ENCODE measurements at places on chromosomes 16 and 17.

DNA sequence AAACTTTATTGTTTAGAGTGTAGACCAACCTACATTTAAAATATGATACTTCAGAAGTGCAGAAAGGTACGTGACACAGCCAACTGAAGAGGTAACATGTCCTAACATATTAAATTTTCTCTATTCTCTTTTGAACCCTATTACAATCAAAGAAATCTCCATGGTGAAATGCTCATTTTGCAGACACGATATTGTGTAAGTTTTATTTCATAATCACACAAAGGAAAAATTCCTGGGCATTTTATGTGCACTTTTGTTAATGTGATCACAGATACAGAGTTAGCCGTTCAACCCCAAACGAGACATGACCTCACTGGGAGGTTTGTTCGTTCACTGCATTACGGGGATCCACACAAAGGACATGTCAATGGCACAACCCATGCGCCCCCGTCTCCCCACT is 21.8 kb downstream of the KCNJ16 start:
- DNase-seq, result no peak

- DNase-seq, result no peak
Measured at GRCh38 chr16:12186774-12187335, 210.3 kb downstream of the SNX29 start.

- DNase-seq, result no peak
Measured at GRCh38 chr17:60926466-60927183, 249.0 kb downstream of the BCAS3 start.

GRCh38 chr17:50935221-50935995 is 69.3 kb upstream of the TOB1 start:
- DNase-seq, result no peak

DNA sequence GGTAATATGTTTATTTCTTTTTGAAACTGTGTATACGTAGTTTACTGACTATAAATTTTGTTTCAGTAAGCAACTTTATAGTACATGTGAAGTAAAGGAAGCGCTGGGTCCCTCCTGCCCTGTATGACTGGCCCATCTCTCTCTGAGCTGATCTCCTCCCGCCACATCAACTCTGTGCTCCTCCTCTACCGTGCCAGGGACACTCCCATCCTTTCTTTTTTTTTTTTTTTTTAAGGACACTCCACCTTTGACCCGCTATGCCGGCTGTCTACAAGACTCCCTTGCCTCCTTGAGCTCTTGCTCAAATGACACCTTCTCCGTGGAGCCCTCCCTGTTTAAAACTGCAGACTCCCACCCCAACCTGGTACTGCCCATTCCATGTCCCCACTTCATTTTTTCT is 35.5 kb downstream of the ERN1 start:
- no peak for DNase-seq

GRCh38 chr17:7704601-7705268 is at the start of gene EFNB3:
Gene EFNB3, plus strand, starts transcription at chr17:7705202. Its CDS starts 397 bp downstream, at chr17:7705599.
- DNase-seq, result no peak

GRCh38 chr16:56477096-56477878 is 25.9 kb downstream of the OGFOD1 start:
- no peak for DNase-seq

DNA sequence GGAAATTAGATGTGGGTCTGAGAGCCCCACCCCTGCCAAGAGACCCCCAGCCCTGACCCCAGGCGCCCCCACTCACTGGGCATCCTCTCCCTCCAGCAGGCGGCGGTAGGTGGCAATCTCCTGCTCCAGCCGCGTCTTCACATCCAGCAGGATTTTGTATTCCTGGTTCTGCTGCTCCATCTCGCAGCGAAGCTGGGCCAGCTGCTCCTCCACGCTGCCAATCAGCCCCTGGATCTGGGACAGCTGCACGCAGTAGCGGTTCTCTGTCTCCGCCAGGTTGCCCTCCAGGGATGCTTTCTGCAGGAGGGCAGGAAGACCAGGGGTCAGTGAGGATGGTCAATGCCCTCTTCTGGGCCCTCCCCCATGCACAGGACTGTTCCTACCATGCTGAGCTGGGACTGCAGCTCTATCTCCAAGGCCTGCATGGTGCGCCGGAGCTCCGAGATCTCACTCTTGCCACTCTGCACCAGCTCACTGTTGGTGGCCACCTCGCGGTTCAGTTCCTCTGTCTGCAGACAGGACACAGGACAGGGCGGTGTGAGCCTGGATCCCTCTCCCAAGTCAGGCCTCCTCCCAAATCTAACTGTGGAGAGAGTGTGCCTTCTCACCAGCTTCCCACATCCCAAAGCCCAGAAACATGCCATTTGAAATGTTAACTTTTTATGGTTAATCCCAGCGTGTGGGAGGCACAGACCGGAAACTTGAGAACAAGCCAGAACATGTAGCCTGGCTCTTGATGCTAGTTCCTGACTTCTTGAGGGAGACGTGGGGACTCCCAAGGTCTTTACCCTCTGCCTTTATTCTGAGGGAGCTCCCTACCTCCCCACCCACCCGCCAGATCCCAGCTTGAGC is 3.6 kb downstream of the KRT17 start:
- DNase-seq, result no peak

GRCh38 chr17:74972973-74973328 is 392 bp upstream of the HID1 start:
- no peak for DNase-seq

DNA sequence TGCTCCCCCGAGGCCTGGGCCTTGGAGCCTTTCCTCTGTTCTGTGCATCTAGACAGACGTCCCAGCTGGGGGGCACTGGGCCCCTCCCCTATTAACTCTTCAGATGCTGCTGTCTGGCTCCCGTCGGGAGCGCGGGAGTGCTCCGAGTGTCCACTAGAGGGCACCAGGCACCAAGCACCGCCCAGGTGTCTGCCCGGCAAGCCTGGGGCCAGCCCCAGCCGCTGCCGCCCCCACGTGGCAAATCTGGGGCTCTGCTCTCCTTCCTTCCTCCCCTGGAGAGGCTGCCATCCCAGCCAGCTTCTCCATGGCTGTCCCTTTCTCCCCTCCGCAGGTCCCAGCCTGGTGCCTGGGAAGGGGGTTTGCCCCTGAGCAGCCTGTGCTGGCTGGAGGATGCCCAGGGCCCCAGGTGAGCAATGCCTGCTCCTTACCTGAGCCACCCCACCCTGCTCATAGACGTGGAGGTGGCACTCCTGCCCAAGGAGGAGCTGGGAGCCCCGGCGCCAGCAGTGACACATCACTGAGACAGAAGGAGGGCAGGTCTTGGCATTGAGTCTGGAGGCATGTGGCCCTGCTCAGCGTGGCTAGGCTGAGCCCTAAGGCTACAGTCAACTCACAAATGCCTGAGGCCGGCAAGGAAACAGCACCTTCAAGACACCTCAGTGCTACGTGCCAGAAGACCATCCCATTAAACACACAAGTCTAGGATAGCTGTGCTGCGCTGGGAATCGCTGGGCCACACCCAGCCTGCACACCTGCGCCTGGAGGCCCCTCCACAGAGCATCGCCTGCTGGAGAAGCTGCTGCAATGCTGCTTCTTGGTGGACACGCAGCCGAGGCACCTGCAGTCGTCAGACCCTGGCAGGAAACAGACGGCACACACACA is 19.7 kb downstream of the TMEM235 start:
- DNase-seq, result peak; percentile 81

- no peak for DNase-seq
Measured at GRCh38 chr16:22423716-22424115, 49.3 kb upstream of the CDR2 start.

- DNase-seq, result no peak
Measured at GRCh38 chr16:69767459-69768229, 5.5 kb downstream of the WWP2 start.

GRCh38 chr17:74874615-74875037 is 1.8 kb upstream of the FDXR start:
- no peak for DNase-seq

DNA sequence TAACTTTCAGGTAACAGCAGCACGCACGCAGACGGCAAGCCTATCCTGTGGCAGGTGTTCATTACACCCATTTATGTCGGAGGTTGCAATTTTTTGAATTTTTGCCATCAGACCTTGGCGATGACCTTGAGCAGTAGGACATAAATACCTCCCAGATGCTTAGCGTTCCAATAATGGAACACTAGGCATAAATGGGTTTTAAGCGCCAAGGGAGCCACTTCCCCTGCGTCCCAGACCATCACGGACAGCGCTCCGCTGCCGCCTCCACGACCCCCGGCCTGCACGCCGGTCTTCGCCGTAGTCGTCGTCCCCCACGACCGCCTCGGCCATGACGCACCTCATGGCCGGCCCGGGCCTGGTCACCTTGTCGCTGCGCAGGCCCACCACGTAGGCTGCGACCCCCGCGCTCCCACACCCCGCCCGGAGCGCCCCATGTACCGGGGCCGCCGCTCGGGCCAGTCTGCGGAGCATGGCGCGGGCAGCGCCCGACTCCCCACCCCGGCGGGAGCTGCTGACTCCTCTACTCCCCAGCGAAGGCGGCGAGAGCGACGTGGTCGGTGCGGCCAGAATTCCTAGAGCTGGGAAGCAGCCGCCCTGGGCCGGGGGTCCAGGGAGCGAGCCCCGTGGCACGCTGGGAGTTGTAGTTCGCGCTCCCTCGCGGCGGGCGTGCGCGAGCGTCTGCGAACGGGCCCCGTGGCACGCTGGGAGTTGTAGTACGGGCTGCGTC is 22.7 kb downstream of the TMEM235 start:
- peak; percentile 76 for DNase-seq

GRCh38 chr16:86987746-86988670 is 329.2 kb downstream of the C16orf95 start:
- DNase-seq, result no peak

GRCh38 chr17:64212122-64212521 is 50.9 kb downstream of the TEX2 start:
- no peak for DNase-seq

DNA sequence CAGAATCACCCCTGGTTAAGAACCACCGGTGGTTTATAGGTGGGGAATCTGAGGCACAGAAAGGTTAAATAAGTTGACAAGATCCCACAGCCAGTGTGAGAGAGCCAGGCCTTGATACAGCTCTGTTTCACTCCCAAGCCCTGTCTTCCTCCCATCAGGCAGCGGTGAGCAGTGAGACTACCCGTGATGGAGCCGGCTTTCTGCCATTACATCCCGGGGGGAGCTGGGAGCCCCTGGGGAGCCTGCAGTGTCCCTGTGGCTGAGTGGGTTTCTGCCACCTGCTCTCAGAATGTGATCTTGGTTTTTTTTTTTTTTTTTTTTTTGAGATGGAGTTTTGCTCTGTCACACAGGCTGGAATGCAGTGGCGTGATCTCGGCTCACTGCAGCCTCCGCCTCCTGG is 66.4 kb downstream of the ABCC1 start:
- DNase-seq, result no peak

DNA sequence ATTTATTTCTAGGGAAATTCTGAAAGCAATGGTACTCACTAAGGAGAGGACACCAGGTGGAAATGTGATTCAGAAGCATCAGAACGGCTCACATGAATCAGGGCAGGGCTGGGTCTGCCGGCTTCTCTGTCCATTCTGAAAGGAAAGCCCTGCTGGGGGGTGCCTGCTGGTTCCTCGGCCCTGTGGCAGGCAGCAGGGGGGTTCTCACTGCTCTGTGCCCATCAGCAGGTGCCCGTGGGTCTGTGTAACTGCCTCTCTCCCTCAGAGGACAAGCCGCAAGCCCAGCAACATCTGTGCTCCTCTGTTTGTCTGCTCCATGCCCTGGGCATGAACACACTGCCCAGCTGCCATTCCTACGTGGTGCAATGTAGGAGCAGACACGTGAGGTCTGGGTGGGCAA is 74.9 kb upstream of the ZNF423 start:
- no peak for DNase-seq

DNA sequence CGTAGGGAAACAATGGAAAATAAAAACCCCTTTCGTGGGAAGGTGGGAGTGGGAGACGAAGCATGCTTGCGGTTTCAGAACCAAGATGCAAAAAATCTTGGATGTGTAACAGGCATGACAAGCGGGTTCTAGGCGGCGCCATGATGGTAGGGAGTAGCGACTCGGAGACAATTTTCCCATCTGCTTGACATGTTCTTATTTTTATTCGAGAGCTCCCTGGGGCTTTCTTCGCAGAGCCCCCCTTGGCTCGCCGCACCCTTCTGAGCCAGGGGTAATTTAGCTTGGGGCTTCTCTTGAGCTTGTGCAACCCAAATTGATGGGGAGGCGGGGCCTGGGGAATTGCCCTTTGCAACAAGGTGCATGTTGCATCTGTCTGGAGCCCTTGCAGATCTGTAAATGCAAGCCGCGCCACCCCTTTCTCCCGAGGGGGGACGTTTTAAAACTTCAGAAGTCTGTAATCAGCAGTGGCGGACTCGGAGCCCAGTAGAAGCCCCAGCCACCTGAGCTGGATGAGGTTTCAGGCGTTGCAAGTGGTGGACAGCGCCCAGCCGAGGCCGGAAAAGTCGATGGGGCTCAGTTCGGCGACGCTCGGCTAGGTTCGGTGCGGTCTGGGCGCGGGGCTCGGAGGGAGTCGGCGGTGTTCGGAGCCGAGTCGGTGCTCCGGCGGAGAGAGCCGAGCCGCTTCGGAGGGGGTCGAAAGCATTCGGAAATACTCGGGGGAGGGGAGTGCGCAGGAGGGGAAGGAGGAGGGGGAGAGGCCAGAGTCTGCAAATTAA is 2.9 kb downstream of the GNAO1 start:
- DNase-seq, result peak; percentile 64

GRCh38 chr17:81120695-81121621 is 44.3 kb upstream of the PVALEF start:
- no peak for DNase-seq

GRCh38 chr17:5592382-5592781 is 8.1 kb upstream of the NLRP1 start:
- DNase-seq, result no peak

- DNase-seq, result no peak
Measured at GRCh38 chr16:87845807-87846619, 23.3 kb downstream of the SLC7A5 start.

DNA sequence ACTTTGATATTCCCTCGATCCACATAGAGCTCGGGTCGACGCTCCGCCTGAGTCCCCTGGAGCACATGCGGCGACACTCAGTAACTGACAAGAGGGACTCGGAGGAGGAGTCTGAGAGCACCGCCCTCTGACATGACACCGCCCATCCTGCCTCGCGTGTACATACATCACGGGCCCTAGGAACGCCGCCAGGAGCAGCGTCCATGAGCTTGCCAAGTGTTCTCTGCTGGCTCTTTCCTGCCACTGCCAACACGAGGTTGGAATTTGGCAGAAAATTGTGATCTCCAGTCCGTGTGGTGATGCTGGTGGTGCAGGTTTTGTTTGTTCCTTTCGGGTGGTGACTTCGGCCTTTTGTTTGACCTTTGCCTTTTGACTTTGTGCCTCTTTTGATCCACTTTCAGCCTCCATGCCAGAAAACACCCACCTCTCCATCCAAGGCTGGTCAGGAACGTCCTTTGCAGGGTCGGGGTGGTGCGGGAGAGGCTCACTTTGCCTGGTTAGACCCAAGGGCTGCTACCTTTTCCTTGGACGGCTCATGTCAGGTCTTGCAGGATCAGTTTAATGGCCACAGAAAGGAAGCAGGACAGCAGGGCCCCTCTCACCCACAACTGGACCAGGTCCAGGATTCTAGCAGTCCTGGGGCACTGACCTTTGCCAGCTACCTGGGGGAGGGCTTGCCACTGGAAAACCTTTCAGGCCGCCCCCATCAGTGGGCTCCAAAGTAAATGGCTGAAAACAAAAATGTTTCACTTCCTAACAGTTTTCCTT is 27.6 kb downstream of the ELAC2 start:
- no peak for DNase-seq

Measured in stimulated activated CD4-positive, alpha-beta T cell treated with anti-CD3 and anti-CD28 coated beads, TNF-alpha, amount 100 ng/mL, for 48 hours (primary cell).